ENCODE measurements at places on chromosomes 3 and 15.
A peak's percentile ranks its signal among the peaks of the same experiment; 100 is the strongest.

- DNase-seq = no peak
Measured at GRCh38 chr3:118110211-118110610, 924.4 kb downstream of the IGSF11 start.

DNA sequence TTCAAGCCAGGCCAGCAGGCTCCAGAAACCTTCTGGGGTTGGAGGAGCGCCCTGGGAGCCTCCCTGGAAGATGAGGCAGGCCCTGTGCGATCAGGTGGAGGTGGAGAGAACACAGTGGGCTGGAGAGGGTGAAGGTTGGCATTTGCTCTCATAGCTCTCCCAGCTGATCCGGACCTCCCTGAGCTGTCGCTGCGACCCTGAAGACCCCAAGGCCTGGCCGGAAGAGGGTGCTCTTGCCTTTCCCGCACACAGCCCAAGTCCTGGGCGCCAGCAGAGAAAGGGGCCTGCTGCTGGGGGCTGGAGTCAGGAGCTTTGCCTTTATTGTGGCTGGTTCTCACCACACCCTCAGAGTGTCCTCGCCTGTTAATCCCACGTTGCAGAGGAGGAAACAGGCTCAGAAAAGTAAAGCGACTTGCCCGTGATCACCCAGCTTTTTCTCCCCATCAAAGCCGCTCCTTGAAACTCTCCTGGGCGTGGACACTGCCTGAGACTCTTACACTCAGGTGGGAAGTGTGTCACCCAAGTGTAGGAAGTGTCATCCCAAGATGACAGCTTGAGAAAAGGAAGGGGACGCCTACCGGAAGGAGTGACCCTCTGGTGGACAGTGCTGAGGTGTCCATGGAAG, 8.6 kb upstream of the RPL29 start:
- no peak for DNase-seq

DNA sequence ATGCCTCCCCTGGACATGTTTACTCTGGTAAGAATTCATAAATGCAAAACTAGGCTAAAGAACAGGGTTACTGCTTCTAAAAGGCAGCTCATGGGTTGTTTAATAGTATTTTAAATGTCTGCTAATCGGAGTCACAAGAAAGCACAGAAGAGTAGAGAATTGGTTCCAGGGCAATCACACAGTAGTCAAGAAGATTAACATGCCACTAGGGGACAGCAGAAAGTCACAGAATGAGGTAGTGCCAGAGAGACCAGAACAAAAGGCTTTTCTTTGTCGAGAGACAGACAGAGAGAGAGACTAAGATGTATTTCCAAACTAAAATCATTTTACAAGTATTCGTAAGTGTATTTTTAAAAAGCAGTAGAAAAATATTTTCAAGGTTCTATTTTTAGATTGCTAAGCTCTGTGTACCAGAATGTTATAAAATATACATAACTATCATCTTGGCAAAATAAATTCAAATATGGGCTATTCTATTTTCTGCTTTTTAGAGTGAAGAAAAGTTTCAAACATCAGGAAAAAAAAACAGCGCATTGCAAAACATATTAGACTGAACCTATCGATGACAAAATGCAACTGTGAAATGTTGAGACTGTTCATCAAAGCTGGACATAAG, 78.3 kb upstream of the CDIN1 start:
- DNase-seq = peak; percentile 26

DNA sequence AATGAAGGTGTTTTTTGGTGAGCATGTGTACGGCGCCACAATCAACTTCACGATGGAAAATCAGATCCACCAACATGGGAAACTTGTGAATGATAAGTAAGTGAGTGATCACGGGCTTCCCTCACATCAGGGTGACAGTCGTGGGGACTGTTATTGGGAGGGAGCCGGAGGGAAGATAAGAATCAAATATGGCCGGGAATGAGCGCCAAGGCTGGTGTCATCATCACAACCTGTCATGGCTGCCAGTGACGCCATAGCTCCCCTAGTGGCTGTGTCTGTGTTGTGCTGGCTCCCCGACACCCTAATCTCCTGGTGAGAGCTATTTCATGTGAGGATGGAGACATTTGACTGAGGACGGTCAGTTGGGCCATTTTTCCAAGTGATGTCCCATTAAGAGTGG, 168.5 kb downstream of the SV2B start:
- DNase-seq = no peak

GRCh38 chr3:5020242-5020722, 41.0 kb downstream of the BHLHE40 start:
- no peak for DNase-seq

GRCh38 chr3:12975748-12976522, 97.3 kb downstream of the IQSEC1 start:
- DNase-seq = no peak

DNA sequence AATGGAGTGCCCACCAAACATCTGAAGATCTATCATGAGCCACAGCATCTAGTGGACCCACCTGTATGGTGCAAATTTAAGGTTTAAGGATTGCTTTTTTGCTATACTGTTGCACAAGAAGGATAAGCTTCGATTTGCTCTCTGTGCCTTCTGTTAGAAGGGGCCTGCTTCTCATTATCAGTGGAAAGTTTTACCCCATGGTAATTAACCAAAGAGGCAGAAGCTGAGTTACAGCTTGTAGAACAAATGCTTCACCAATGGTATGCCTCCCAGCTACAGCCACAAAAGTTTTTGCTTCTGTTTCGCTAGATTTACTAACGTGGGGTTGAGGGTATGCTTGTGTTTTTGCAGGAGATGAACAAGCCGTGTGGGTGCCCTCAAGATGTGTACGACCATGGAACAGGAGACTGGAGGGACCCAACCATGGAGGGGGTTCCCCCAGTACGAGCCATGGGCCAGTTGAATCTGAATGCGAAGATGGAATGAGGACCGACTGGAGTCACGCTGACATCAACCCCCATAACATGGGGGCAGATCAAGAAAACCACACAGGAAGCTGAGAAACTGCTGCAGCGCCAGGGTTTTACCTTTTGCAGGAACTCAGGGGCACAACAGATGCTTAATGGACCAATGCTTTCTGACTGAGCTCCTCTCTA, 43.5 kb downstream of the ACAD9 start:
- DNase-seq = no peak

GRCh38 chr3:66479532-66479947, 21.3 kb downstream of the LRIG1 start:
- DNase-seq = no peak

- DNase-seq = no peak
Measured at GRCh38 chr3:158573714-158574113, 2.7 kb downstream of the MLF1 start.

GRCh38 chr3:17573396-17573795, 169.0 kb downstream of the TBC1D5 start:
- DNase-seq = no peak

- no peak for DNase-seq
Measured at GRCh38 chr3:124886168-124887056, 753 bp downstream of the ITGB5 start.

GRCh38 chr3:48422272-48422671, 7.6 kb downstream of the PLXNB1 start:
- no peak for DNase-seq

DNA sequence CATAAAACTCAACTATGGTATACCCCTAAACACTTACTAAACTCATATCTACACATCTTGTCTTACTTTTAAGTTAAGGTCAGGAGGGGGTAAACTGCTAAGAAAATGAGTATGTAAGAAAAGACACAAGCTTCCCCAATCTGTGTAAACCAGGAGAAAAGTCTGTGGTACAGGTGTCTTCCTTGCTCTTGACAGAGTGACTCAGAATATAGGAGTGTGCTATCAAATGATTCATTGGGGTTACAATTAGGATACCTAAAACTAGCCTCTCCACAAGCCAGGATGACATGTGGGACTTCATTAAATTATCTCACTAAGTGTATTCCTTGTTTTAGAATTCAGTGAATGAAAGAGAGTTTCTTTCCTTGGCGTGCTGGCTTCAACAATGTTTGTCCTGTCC, 274.8 kb downstream of the BBX start:
- no peak for DNase-seq

GRCh38 chr3:120875989-120876388, 32.0 kb upstream of the STXBP5L start:
- DNase-seq = no peak

DNA sequence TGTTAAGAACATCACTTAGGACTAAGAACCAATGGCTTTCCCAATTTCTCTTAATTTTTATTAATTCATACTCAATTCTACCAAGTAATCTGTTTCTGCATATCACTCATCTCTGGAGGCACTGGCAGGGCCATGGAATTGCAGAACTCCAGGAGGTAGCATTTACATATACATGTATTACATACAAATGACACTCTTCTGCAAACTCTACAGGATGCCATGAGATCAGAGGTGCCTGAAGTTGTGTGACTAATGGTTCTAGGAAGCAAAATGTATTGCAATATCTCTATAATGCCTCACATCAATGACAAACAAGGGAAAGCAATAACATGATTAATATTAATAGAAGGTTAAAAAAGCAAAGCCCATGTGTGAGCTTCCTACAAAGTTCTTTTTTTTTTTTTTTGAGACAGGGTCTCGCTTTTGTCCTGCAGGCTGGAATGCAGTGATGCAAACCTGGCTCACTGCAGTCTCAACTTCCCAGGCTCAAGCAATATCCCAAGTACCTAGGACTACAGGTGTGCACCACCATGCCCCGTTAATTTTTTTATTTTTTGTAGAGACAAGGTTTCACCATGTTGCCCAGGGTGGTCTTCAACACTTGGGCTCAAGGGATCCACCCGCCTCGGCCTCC, 33.0 kb downstream of the DENND6A start:
- DNase-seq = no peak

- DNase-seq = no peak
Measured at GRCh38 chr15:99613887-99614647, 48.3 kb downstream of the MEF2A start.

GRCh38 chr3:171175741-171176234, 149.3 kb upstream of the SLC2A2 start:
- no peak for DNase-seq

DNA sequence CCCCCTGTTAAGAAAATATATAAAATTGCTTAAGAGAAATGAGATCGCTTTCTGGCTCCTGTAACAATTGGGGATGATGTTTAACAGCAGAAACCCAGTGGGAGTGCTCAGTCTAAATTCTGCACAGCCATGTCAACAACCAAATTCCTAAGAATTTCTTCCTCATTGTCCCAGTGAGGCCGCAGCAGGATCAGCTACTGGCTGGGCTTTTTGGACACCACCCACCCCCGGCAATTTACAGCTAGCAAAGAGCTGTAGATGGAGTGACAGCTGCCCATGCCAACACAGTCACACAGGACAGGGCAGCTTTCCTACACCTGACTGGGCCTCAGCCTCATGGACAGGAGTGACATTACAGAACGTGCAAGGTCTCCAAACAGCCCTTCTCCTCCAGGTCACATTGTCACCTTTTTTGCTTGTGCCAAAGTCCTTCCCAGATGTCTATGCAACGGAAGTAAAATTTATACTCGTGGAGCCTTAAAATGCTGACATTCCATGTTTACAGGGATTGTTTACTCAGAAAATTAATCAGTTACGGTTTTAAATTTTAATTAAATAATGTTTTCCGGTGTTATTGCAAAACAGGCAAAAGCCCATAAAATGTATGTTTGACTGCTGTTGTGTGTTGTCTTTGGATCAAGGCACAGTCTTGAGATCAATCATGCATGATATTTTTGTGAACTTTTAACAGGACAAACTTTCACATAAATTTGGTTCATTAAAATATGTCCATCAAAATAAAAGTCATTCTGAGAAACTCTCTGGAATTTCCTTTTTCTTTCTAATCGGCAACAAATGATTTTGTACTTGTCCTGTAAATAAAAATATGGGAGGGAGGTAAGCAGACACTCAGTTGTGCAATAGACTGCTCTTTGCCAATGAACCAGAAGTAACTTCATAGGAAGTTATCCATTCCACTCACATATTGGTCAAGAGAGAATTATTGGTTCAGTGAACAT, 943.2 kb downstream of the MCTP2 start:
- peak; percentile 29 for DNase-seq

Data from smooth muscle cell of the brain vasculature (primary cell).